ENCODE measurements at places on chromosomes 11 and 22.

DNA sequence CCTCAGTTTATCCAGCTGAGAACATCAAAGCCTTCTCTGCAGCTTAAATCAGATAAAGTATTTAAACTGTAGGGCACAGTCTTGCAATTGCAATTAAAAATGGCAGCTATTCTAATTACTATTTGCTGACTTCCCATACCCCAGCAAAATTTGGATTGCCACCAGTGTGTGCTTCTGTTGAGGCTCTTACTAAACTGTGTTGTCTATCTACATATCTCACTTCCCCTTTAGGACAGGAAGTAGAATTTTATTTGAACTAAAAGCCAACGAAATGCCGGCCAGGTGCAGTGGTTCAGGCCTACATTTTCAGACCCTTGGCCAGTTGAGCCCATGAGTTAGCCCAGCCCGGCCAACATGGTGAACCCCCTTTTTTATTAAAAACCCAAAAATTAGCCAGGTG, 7.1 kb downstream of the SAA4 start:
- DNase-seq: no peak

GRCh38 chr22:40609216-40609615, 27.3 kb downstream of the MRTFA start:
- DNase-seq: no peak

GRCh38 chr11:71164621-71165020, 87.8 kb downstream of the SHANK2 start:
- no peak for DNase-seq

DNA sequence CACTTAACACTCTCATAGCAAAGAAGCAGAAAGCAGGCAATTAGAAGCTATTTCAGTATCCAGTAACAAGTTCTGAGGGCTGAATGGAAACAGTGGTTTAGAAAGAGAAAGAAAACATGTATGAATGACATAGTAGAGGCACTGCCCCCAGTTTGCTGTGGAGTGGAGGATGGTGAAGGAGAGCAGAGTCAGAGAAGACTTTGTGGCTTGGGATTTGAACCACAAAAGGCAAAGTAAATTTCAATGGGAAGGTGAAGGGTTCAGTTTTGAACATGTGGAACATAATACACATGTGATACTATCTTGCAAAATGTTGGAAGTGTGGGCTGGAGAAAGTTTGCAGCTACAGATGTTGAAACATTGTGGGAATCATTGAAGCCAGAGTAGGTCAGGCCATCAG, 81.4 kb downstream of the SNX19 start:
- DNase-seq: no peak

DNA sequence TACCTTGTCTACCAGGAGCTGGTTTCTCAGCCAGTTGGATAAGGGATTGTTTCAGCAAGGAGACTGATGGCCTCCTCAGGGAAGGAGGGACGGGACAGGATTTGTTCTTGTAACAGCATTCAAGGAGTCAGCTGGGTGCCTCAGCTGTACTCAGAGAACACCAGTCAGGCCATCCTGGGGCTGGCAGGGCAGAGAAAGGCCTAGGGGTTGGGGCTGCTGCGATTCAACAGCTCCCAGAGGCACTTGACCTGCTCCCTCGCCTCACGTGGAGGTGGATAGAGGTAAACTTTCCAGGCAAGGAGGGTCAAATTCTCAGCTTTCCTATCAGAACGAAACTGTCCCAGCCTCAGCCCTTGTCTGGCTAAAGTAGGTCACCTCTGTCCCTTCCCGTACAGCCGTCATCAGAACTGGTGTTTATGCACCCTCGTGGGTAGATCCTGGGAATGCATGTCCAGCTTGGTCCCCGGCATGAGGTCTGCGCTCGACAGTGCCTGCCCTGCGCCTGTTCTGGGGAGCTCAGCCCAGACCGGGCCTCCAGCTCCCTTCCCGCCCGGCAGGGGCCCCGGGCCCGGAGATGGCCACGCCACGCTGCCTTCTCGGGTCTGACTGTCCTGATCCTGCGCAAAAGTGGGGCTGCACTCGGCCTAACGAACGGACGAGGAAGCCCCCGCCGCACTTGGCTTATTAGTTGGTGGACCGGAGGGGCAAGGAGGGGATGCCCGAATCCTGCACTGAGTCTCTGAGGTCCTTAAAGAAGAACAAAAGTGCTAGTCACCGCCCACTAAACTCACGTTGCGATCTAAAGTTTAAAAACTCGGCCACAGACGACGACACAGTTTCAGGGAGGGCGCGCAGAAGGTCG, 762 bp upstream of the CCDC134 start:
- DNase-seq: no peak

DNA sequence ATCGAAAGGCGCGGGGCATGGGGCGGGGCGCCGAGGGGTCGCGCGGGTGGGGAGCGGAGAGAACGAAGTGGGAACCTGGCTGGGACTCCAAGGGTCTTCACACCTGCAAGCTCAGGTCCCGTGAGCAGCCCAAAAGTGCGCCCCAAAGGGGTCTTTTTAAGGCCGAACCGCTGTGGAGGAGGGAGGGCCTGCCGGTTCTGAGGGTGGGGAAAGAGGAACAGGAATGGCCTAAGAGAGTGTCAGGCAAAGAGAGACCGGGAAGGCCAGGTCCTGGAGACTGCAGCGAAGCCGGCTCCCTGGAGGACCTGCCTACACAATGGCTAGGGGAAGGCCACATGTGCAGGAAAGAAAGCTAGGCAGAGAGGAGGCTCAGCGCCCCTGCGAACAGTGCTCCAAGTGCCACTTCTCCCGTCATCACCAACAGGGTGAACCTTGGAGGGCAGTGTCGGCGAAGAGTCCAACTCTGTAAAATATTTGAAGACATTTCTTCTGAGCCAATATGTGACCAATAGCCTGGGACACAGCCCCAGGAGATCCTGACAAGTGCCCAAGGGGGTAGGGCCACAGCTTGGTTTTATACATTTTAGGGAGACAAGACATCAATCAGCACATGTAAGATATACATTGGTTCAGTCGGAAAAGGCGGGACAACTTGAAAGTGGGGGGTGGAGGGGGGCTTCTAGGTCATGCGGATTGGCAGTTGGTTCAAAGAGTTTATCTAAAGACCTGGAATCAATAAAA, 710 bp upstream of the DGCR2 start:
- DNase-seq: no peak

DNA sequence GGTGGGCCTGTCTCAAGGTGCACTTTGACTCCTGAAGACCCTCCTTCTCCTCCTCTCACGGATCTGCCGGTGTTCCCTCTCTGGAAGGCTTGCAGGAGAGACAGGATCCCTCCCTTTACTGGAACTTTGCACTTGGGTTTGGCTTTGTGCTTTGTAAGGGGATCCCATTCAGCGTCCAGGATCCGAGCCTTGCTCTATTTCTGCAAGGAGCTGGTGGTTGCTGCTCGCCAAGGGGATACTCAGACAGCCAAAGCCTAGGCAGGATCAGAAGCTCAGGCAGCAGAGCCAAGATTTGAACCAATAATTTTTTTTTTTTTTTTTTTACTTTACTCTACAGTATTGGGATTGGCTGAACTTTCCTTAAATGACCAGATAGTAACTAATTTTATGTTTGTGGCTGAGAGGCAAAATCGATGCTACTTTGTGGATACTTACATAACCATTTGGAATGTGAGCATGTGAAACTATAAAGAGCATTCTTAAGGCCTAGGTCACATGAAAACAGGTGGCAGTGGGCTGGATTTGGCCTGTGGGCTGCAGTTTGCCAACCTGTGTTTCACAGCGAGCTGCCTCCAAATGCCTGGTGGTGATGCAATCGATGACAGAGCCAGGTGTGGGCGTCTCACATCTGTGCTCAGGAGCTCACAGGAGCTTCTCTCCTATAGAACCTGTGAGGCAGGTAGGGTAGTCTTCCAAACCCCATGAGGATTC, 25.2 kb downstream of the BCR start:
- peak; percentile 56 for DNase-seq

DNA sequence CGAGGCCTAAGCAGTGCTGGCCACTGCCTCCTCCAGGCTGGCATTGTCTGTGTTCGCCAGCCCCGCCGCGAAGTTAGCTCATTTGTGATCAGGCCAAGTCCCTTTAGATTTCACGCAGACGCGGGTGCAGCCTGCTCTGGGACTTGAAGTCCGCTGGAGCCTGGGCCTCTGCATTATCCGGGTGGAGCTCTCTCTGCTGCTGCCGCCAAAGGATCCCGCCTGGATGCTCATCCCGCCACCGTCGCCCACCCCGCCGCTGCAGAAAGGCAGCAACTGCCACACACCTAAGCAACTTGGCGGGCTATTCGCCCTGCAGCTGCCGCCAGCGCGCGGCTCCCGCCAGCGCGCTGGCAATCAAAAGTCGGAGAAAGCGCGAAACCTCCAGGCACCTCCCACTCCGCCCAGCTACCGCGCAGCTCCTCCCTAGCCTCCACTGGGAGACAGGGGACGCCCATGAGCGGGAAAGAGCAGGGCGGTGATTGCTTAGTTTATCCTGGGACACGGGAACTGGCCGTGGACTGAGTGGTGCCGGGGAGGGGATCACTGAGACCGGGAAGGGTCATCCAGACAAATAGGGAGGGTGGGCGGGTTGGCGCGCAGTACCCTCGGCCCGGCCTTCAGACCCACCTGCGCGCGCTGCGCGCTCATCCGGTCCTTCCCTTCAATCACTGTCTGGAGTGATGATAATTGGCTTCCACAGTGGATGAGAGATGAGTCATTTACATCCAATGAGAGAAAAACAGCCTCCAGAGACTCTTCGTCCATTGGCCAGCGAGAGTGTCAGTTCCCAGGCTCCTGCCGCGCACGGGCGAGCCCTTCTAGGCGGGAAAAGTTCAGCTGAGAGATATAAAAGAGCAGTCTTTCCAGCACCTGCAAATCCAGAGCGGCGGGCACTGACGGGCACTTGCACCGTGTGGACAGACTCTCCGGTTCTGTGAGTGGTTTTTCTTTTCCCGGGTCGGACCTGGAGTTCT, at the start of gene FAM111B:
FAM111B (plus strand) TSS at position 875 of the 974 bp plus-strand sequence. CDS start 2,389 bp downstream, outside the sequence.
- peak; percentile 37 for DNase-seq

- no peak for DNase-seq
Observed at GRCh38 chr22:45583504-45583903, 80.8 kb downstream of the FBLN1 start.
